CD4-positive, alpha-beta T cell treated with Interleukin-6 at 100 ng/mL for 8 hours (primary cell): ENCODE measurements at places on chromosomes 7 and 10.

DNA sequence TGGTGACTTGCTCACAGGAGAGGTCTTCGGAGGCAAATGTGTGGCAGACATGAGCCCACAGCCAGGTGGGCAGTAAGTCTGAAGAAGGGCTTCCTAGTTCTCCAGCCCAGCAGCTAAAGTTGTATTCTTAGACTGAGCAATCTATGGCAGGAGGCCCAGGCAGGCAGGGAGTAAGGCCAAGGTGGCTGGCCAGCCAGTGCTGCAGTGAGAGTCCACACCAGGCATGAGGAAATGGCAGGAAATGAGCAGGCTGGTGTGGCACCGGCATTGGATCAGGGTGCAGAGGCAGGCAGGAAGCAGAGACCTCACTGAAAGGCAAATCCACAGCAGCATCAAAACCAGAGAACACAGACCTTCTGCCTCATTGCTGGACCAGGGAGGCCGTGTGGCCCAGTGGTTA lies 84.6 kb upstream of the PDE1C start:
- no peak for DNase-seq

DNA sequence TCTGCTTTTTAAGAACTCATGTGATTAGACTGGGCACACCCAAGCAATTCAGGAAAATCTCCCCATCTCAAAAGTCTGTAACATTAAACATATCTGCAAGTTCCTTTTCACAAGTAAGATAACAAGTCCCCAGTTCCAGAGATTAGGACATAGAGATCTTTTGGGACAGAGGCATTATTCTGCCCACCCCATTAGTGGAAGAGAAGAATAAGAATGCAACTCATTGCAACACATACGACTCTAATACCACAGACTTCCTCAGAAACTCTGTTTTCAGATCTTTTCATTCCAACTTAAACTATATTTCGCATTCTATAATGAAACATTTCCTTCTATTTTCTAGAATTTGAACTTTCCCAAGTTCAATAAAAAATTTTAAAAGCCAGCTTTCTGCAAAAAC lies 137.7 kb downstream of the SEMA3C start:
- DNase-seq = no peak

- no peak for DNase-seq
Observed at GRCh38 chr7:127935847-127936376, 95.3 kb downstream of the LRRC4 start.

DNA sequence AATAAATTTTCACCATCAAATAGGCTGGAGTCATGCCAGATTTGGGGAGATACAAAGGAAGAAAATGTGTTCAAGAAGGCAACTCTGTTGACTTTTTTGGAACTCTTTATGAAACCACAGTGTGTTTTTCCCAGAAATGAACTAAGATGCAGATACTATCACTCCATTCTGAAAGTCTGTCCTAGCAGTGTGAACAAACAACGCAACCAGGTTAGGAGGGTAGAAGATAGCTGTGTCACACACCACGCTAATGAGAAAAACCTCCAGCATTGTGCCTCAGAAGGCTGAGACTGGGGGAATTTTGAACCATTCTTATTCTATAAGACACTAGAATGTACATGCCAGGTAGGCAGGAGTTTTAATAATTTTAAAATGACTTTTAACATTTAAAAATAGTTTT lies 15.9 kb upstream of the ATP6V0A4 start:
- no peak for DNase-seq

GRCh38 chr10:113435881-113436280 lies 117.0 kb upstream of the HABP2 start:
- DNase-seq = no peak

GRCh38 chr7:55348502-55348901 lies 16.6 kb upstream of the LANCL2 start:
- no peak for DNase-seq
